Activated CD4-positive, alpha-beta T cell treated with anti-CD3 and anti-CD28 coated beads for 4 hours (primary cell): ENCODE measurements at places on chromosomes 7 and 10.

DNA sequence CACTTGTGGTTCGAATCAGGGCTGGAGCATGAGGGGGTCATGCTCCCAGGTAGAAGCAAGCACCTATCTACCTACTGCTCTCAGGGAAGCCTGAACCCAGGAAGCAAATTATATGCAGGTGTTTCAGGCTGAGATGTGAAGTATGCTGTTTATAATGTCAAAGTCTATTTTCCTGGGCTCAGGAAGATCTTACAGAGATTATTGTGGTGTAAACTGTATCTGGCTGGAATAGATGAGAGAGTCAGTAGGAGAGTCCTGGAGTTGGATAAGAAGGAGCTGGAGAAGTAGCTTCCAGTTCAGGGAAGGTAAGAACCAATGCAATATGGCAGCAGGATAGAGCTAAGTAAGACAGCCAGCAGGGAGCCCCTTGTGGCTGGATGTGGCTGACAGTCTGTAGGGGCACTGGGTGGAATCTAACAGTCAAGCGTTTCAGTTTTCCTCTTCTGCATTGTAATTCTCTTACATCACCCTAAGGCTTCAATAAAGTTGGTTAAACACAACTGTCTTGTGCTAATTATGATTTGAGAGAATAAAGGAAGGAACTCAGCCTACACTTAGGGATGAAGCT lies 105.9 kb upstream of the EEPD1 start:
- no peak for DNase-seq

GRCh38 chr10:117684672-117685211 lies 142.2 kb downstream of the EMX2 start:
- no peak for DNase-seq

DNA sequence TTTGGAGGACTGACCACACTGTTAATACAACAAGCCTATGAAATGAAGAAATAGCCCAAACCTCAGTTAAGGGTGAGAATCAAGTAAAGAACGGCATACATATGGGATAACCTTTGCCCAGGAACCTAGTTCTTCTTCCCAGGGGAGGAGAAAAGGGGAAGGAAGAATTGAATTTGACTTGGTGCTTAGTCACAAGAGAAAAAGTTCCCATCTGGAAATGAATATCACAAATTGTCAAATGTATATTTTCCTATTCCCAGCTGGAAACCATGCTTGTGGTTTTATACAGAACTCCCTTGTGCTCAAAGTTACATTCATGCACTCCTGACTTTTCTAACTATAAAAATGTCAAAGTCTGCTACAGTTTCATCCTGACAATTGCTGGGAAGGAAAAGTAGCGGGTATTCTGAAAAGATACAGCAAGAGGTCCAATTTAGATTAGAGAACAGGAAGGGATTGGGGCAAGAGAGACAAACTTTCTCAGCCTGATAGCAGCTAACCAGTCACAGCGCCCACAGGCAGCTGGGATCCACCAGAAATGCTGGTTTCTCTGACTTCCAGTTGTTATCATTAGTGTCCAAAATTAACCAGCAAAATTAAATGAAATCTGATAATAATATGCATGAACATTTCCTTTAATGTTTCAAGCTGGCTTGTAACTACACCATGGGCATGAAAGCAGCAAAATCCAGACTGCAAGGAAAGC lies 18.6 kb upstream of the GSAP start:
- DNase-seq: no peak

DNA sequence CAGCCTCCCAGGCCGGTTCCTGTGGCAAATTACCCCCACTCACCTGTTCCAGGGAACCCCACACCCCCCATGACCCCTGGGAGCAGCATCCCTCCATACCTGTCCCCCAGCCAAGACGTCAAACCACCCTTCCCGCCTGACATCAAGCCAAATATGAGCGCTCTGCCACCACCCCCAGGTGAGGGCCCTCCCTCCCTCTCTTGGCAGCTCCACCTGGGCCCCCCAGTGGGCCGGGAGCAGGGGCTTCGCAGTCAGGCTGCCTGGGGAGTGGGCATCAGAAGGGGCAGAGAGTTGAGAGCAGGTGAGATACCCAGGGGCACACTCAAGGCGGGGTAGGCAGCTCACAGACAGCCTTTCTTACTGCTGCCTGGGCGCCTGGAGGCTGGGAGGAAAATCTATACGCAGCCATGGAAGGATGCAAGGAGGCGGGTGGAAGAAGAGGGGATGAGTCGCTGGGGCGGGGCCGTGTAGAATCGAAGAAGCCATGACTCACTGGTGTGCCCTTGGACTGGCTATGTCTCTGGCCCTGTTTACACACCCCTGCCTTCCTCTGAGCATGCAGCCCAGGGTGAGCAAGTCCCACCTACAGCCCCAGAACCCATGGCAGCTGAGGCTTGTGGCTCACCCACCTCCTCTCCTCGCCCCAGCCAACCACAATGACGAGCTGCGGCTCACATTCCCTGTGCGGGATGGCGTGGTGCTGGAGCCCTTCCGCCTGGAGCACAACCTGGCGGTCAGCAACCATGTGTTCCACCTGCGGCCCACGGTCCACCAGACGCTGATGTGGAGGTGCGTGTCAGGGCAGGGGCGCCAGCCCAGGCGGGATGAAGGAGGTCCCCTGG lies 48.6 kb upstream of the PPIF start:
- peak; percentile 54 for DNase-seq

DNA sequence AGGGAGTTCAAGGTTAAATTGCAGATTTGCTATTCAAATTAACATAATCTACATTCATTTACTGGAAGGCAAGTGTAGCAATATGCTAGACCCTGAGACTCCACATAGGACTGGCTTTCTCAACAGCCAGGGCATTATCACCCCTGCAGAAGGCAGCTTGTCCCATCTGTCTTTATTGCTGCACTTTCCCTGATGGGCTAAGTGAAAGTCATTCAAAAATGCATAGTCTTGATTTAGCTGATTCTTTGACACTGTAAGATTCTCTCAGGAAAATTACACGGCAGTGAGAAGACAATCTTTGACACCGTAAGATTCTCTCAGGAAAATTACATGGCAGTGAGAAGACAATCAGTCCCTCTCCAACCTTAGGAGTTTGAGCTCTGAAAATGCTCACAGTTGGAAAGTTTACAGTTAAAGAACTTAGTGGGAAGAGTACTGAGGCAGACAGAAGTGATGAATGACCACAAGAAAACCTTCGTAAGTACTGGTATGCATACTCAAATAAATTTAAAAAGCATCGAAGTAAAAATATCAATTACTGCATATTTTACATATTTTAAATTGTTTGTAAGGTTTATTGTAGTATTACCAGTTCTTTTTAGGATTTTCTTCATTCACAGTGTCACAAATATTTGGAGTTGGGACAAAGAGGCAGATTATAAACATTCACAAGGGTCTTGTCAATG lies 88.9 kb downstream of the RAPGEF5 start:
- no peak for DNase-seq

DNA sequence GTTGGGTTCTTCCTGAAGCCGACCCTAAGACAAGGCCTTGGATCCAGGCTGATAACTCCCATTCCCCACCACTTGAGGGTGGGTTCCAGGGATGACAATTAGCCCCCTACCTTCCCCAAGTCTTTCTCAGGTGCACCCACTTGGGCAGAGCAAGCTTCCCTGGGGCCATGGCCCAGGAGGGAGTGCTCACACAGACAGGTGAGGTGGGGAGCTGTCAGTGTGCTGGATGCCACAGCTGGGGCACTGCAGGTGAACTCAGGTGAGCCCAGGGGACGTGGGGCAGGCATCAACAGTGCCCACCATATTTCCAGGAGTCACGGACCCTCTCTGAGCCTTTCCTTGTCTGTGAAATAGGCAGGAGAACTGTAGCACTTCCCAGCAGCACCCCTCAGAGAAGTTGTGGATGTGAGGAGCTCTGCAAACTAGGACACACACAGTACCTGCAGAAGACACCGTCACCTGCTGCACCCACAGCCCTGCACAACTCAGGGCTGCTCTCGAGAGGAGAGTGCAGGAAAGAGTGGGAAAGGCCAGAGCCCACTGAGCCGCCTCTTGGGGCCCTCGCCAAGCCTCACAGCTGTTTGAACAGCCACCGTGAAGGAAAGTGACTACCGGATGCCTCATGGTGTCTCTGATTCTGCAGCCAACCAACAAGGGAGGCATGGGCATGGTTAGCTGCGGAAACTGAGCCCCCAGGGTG lies 17.9 kb downstream of the SH3PXD2A start:
- DNase-seq: no peak

GRCh38 chr10:97050205-97050745 lies 135.5 kb downstream of the SLIT1 start:
- no peak for DNase-seq
